HL-60 (cell line): ENCODE measurements at places on chromosomes 3 and 15.

DNA sequence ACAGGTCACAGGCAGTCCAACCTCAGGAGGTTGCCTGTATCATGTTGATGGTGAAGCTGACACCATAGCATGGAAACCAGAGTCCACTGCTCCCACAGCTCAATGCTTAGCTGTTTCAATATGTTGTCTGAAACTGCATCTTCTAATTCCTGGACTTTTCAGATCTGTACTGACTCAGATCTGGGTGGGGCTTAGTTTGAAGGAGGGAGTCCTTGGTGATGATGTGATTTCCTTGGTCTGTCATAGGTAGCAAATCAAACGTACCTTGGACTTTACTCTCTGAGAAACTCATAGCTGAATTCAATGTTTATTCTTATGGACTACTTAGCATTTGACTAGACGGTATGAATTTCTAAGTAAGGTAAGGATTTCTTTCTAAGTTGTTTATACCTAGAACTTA is at the start of gene HHLA2:
Gene HHLA2, plus strand, starts transcription at position 310 of the 400 bp plus-strand sequence. CDS start 55,266 bp downstream, outside the sequence.
- DNase-seq, result no peak

DNA sequence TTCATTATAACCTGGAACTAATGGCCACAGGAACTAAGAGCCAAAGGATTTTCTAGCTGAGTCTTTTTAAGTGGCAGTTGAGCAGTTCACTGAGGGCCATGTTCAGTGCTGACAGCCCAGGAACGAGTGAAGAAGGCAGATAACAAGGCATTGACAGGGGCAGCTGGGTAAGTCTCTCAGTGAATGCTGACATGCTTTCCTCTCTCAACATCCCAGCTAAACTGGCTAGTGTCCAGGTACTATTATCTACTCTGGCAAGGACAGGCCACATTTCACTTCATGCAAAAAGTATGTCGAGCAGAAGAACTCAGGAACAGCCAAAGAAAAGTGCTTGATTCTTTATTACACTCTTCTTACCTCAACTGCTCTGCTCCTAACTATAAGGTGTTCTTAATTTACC is 515.9 kb downstream of the NLGN1 start:
- DNase-seq, result no peak

GRCh38 chr15:67190813-67191212 is 63.6 kb downstream of the AAGAB start:
- DNase-seq, result no peak

DNA sequence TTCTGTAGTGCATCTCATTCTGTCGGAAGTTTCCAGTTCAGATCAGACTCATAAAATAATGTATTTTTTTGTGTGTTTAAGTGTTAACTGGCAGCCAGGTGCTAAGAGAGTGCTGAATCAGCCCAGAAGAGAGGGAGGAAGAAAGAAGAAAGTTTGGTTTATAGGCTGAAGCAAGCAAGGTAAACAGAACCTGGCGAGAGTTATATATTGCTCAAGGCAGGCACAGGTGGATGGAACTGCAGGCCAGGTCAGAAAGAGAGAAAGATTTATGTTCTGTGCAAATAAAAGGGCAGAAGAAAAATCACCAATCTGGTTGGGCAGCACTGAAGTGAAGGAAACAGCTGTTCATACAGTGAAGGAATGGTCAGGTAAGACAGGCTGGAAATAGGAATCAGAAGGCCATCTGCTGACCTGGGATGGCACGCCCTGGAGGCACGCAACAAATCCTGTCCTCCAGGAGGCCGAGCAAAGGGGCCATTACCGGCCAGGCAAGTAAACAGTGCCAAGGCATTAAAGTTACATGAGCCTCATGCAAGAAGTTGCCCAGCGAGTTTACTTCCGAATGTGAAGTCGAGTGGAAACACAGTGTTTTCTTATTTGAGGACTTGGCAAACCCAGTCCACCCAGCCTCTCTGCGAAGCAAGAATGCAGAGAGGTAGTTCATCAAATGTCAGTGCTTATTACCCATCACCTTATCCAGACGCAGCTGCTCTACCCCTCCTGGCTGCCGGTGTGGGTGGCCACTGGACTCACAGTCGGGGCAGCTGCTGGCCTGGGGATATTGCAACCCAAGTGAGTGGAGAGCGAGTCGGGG is 309.8 kb downstream of the VPS13C start:
- DNase-seq, result no peak
